ENCODE measurements at places on chromosomes 2 and 18. TPM values are rescaled to one million over a fixed set of nuclear protein-coding genes. Genes with fewer than 3 reads are reported as not detected.
A peak's percentile ranks its signal among the peaks of the same experiment; 100 is the strongest.

GRCh38 chr18:75253784-75254183 is 43.2 kb downstream of the TSHZ1 start:
- no peak for DNase-seq

DNA sequence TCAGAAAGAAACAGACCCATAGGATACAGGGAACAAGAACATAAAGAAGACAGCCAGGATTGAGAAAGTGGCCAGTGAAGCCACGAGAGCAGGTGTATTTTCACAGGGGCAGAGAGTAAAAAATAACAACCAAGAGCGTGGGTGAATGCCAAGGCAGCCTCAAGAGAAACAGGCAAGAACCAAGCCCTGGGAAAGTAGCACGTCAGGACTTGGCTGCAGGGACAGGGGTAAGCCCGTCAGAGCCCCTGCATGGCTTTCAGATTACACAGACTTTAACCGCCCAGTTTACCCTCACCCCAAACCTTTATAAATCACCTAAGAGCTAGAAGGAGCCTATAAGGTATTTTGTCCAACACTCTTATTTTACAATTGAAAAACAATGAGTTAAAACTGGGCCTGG is 43.7 kb downstream of the ARL4C start:
- no peak for DNase-seq

- no peak for DNase-seq
These were observed 267.3 kb downstream of the LRATD1 start for GRCh38 chr2:14899621-14900414.

GRCh38 chr18:63321291-63321690 is 1.7 kb upstream of the BCL2 start:
- no peak for DNase-seq

GRCh38 chr2:18551169-18551568 is 9.3 kb downstream of the RDH14 start:
- DNase-seq, result no peak

DNA sequence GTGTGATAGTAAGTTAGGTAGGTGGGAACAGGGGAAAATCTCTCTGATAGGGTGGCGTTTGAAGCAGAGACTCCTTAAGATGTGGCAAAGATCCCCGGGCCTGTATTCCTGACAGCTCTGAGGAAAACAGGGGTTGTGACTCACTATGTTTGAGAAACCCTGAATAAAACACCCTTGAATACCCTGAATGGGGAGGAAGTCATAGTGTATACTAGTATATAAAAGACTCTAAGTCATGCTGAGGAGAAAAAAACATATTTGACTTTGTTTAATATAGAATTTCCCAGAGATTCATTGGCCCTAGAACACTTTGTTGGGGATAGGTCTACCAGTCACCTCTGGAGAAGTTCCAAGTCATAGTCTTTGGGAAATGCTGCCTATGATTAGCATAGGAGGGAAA is 590.9 kb downstream of the IRS1 start:
- no peak for DNase-seq

- no peak for DNase-seq
These were observed 29.2 kb upstream of the MSH2 start for GRCh38 chr2:47373747-47374146.

- no peak for DNase-seq
These were observed 137.4 kb downstream of the ACOXL start for GRCh38 chr2:110869472-110870446.

GRCh38 chr18:12283256-12283655 is 24.8 kb upstream of the TUBB6 start:
- DNase-seq, result no peak

GRCh38 chr18:73741946-73742345 is 405.7 kb downstream of the FBXO15 start:
- no peak for DNase-seq

DNA sequence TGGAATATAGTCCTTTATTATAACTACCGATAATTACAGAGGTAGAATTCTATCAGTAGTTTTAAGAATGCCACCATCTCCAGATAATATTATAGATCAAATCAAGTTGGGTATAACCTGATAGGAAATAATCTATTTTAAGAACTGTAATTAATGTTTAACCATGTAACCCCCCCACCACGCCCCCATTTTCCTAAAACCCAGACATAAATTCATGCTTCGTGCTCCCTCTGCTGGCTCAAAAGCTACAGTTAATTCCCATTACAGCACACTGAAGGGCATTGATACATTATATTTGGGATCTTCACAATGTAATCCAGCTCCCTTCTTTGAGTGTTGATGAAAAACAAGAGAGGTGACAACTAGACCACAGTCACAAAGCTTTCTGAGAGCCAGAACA is 228.0 kb upstream of the SMAD7 start:
- DNase-seq, result no peak

DNA sequence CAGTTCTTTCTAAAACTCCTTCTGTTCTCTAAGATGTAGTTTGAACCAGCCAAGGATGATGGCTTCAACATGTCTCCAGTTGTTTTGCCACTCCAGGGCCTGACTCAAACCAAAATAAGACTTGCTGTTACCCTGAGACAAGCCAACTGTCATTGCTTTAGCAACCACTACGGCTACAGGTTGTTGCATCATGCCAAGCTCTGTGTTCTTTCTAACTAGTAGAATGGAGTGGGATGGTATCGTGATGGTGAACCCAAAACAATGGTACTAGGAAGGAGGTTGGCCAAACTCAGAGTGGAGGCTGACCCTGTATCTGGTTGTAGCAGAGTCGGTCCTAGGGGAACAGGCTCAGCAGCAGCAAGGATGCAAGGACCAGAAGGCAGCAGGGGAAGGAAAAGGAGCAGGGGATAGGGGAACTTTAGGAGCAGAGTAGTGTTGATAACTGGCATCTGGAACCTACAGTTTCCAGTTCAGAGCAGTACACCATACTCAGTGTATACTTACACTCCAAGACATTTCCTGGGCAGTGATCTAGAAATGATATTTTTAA is 51.6 kb downstream of the PDK1 start:
- DNase-seq, result no peak

DNA sequence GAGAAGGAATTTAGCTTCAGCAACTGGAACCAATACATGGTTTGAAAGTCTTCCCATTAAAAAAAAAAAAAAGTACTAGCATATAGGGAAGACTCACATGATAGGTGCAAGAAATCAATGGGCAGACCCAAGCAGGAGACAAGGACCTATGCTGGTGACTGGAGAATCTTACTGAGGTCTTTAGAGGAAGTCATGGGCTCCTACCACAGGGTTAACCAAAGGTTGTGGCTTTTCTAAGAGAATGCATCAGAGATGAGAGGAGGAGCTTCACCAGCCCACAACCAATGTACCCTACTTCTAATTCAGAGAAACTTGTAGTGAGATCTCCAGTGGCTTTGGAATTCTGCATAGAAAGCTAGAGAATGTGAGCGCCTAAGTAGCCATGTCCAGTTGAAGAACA is 207.4 kb downstream of the NCKAP5 start:
- DNase-seq, result no peak

GRCh38 chr2:70558195-70558808 is 4.7 kb upstream of the TGFA start:
- no peak for DNase-seq

DNA sequence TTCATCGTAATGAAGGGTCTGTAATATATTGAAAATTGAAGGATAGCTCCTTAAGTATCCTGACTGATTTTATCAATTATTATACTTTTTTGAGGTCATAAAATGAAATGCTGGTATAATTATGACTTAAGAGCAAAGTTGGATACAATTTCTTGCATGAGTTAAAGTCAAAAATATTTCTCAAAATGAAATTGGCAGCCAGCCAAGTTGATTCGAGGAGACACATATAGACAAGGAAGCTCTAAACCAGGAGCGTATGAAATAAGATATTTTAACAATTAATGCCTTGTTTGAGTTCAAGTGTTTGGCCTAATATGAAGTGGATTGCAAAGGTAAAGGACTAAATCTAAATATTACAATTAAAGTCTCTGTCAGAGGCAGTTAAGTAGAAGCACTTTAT is 260.4 kb upstream of the DSEL start:
- no peak for DNase-seq

GRCh38 chr18:34773378-34773777 is 63.3 kb downstream of the DTNA start:
- no peak for DNase-seq

GRCh38 chr18:60663060-60663989 is 290.8 kb upstream of the MC4R start:
- no peak for DNase-seq

GRCh38 chr2:28507796-28508764 is 12.2 kb downstream of the PLB1 start:
- DNase-seq, result peak; percentile 34

Gene COMMD1
- 33.5 TPM for total RNA-seq

Gene POMC
- total RNA-seq, result 0.29 TPM

Gene PCGF1
- total RNA-seq, result 20.3 TPM

Gene CFAP65
- 0.27 TPM for total RNA-seq

Gene ANKRD62
- not detected for total RNA-seq

Gene ARHGAP15
- 5.8 TPM for total RNA-seq

Gene EGR4
- not detected for total RNA-seq

Gene HOXD4
- 6.5 TPM for total RNA-seq

Gene SKOR2
- total RNA-seq, result not detected

Gene SERPINB13
- total RNA-seq, result not detected

Gene GPN1
- total RNA-seq, result 25.2 TPM

Gene KIAA2012
- total RNA-seq, result 0.14 TPM

Gene CTAGE1
- not detected for total RNA-seq

Gene GAD1
- 0.58 TPM for total RNA-seq

Gene CCDC68
- total RNA-seq, result 32.5 TPM

Gene DOCK10
- 13.3 TPM for total RNA-seq

Gene REG3A
- total RNA-seq, result not detected

Gene FSIP2
- 8.3 TPM for total RNA-seq

Gene SH3BP4
- 30.4 TPM for total RNA-seq

Data from mucosa of descending colon (tissue), 3 donors.